Heart left ventricle (tissue), 16 donors: ENCODE measurements at places on chromosomes 5 and 9. TPM values are rescaled to one million over a fixed set of nuclear protein-coding genes. Genes with fewer than 3 reads are reported as not detected.

The ANKRD20A1 gene
- 1.8 TPM for total RNA-seq

The ZBED3 gene
- 5.2 TPM for total RNA-seq

The ENTPD2 gene
- 2.8 TPM for total RNA-seq

The TAF11L12 gene
- not detected for total RNA-seq

The STPG3 gene
- total RNA-seq = not detected

The OR2S2 gene
- total RNA-seq = not detected

The ADGRD2 gene
- total RNA-seq = not detected
